T-helper 1 cell (primary cell): ENCODE measurements at places on chromosomes 2 and 18.

GRCh38 chr2:39247512-39248043 is 3.8 kb upstream of the CDKL4 start:
- no peak for DNase-seq

GRCh38 chr2:91477731-91478672 is 2786.5 kb downstream of the RPIA start:
- DNase-seq = no peak

- no peak for DNase-seq
These were observed 195.9 kb downstream of the NEDD4L start for GRCh38 chr18:58239879-58240278.

GRCh38 chr2:22485486-22485885 is 899.5 kb upstream of the KLHL29 start:
- no peak for DNase-seq

- no peak for DNase-seq
These were observed 294.7 kb downstream of the TDRD15 start for GRCh38 chr2:21418456-21418855.

DNA sequence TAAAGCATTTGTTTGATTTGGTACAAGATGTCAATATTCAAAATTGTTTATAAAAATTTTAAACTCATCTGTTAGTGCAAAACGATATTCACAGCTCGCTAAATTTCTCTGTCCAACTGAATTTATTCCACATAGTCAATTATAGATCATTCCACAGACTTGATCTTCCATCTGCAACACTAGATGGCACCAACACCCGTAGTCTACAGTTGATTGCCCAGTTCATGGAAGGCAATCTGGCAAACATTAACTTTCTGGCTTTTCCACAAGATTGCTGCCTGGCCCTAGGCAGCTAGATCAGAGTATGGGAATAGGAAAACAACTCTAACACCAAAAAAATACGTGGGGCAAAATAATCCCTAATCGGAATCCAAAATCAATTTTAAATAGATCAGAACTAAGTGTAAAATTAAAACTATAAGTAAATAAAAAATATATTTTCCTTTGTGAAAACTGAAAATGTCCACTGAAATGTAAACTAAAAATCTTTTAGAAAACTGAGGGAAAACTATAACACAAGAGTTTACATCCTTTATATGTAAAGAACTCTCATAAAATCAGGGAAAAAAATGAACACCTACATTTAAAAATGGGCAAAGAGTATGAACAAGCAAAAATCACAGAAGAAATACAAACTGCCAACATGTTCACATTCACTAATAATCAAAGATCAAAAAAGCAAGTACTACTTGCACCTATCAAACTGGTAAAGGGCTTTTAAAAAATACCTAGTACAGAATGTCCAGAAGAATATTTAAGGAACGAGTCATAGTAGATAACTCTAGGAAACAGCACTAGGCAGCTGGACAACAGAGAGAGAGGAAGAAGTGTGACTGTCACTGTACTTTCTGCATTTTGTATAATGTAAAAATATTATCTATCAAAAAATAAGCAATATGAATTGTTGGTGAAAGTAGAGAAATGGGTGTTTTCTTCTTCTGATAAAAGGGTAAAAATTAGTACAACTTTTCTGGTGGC is 35.0 kb downstream of the RTN4 start:
- peak; percentile 22 for DNase-seq

- DNase-seq = no peak
These were observed 248.8 kb downstream of the XIRP2 start for GRCh38 chr2:167136879-167137596.

GRCh38 chr2:159152128-159152778 is 134.2 kb downstream of the WDSUB1 start:
- no peak for DNase-seq

- no peak for DNase-seq
These were observed 25.7 kb downstream of the RAB10 start for GRCh38 chr2:26059542-26059941.

DNA sequence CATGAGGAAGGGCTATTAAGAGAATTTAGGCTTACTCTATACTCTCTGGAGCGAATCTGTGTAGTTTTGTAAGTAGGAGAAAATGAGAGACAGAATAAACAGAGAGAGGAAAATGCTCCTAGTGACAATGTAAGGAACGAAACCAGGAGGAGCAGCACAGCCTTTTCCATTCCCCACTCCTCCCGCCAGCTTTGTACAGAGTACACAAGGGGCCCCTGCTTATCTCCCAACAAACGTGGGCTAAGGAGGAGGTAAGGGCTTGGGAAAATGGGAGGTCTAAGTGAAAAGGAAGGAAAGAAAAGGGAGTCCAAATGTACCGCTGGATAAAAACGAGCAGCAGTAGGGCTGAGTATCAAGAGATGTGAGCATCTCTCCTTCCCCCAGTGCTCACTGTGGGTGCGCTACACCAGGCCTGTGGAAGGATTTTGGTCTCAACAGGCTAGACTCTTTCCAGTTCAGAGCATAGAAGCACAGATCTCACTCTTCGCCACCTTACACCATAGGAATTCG is 12.1 kb upstream of the IHH start:
- DNase-seq = no peak

- no peak for DNase-seq
These were observed 112.8 kb downstream of the ZNF516 start for GRCh38 chr18:76382275-76382674.

DNA sequence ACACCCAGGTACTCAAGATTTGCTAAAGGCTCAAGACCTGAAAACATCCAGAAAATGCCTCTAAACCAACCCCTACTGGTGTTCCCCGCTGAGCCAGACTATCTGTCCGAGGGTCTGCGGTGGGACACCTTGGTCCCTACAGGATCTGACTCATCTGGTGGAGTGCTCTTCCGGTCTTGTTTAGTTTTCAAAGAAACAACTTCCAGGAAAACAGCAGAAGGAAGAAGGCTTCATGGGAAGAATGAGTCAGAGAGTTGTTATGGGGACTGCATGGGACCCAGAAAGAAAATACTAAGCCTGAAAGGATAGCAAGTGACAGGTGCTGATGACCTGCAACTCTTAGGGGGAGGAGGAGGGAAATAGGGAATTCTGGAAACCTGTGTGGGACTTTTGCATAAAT is 41.3 kb downstream of the ZFP36L2 start:
- DNase-seq = no peak

GRCh38 chr2:133603109-133603508 is 34.8 kb upstream of the NCKAP5 start:
- DNase-seq = no peak

GRCh38 chr2:42025151-42025582 is 22.7 kb upstream of the PKDCC start:
- DNase-seq = no peak

GRCh38 chr18:75745147-75745546 is 317.6 kb upstream of the SMIM21 start:
- DNase-seq = no peak
